ENCODE measurements at places on chromosomes 6 and 20.

GRCh38 chr20:50678169-50678898 is 13.0 kb downstream of the RIPOR3 start:
- no peak for DNase-seq

DNA sequence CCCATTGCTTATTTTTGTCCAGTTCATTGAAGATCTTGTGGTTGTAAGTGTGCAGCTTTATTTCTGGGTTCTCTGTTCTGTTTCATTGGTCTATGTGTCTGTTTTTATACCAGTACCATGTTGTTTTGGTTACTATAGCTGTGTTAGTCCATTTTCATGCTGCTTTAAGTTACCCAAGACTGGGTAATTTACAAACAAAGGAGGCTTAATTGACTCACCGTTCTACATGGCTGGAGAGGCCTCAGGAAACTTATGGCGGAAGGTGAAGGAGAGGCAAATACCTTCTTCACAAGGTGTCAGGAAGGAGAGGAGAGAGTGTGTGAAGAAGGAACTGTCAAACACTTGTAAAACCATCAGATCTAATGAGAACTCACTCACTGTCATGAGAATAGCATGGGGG is 29.9 kb upstream of the FERMT1 start:
- DNase-seq: no peak

- no peak for DNase-seq
These were observed 345.2 kb upstream of the RGS17 start for GRCh38 chr6:153476243-153476642.

GRCh38 chr20:34884260-34884659 is 7.8 kb downstream of the ACSS2 start:
- no peak for DNase-seq

DNA sequence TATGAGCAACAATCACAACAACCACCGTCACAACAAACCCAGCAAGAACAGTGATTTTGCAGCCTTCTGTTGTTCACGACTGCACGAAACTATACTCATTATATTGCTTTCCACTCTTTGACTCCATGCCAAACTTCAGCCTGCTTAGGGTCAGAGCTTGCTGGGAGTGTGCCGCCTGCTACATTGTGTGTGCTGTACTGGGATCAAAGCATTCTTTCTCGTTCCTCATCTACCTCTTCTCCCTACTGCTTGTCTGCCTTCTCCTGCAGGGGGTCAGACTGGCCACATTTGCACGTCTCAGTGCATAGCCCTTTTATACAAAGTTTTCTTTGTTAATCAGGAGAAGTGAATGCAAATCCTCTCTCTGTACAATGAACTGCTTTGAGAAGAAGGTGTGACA is 401.6 kb upstream of the CITED2 start:
- DNase-seq: no peak

GRCh38 chr6:53300656-53301551 is 47.8 kb downstream of the ELOVL5 start:
- DNase-seq: no peak

DNA sequence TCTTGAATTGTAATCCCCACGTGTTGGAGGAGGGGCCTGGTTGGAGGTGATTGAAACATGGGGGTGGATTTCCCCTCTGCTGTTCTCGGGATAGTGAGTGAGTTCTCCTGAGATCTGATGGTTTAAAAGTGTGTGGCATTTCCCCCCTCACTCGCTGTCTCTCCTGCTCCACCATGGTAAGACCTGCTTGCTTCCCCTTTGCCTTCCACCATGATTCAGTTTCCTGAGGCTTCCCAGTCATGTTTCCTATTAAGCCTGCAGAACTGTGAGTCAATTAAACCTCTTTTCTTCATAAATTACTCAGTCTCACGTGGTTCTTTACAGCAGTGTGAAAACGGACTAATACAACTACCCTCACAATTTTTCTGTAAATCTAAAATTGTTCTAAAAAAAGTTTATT is 26.8 kb upstream of the FAM184A start:
- no peak for DNase-seq

DNA sequence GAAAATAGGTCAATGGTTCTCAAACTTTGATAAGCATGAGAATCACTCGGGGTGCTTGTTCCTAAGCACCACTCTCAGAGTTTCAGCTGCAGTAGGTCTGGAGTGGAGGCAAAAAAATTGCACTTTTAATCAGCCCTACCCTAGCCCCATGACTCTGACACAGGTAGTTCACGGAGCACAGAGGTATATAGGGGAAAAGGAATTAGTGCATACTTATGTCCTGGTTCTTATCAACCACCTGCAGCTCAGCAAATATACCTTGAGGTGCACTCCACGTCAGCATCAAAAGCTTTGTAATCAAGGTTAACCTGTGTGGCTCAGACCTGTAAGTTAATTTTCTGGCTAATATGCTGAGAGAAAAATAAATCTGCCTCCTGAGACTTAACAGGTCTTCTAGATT is 138.8 kb upstream of the HMGN3 start:
- no peak for DNase-seq

DNA sequence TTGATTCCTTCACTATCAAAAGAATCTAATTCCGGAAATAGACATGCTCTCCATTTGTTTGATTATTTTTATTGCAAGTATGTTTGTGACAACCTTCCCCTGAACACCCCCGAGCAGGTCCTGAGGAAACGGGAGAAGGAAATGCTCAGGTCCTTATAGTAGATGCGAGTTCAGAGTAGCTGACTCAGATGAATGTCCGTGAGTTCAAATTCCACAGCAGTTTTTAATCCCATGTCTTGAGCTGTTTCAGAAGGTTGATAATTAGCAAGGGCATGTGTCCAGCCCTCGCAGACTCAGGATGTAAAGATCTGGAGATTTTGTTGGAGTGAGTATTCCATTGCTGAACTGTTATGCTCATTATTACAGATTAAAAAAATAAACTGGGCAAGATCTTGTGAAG is 169.3 kb downstream of the BCAS1 start:
- DNase-seq: no peak

DNA sequence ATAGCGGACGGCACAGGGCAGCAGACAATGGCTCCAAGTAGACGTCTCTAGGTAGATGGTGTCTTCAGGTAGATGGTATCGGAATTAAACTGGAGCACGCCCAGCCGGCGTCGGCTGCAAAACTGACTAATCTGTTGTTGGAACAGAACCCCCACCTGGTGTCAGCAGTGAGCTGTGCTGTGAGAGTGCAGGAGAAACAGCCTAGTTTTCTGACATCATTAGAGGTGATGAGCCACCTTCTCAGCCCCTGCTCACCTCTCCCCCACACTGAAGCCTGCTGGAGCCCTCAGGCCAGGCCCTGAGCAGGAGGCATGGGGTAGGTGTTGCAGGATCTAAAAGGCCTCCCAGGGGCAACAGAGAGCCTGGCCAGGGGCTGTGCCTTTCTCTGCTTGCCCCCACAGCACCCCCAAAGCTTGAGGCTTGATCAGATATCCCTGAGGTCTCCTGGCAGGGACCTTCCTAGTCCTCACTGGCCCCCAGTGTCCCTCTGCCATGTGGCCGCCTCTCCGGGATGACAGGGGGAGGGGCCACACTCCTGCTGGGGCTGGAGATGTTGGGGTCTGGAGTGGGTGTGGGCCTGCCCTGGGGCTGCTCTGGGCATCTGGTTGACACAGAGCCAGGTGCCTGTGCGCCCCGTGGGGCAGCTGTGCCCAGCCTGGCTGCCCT is 6.9 kb upstream of the HELZ2 start:
- no peak for DNase-seq

- no peak for DNase-seq
These were observed 1.4 kb upstream of the TRIM39 start for GRCh38 chr6:30325150-30325872.

- no peak for DNase-seq
These were observed 14.3 kb upstream of the SERINC3 start for GRCh38 chr20:44536175-44536574.

- DNase-seq: no peak
These were observed 685.4 kb downstream of the TENT5A start for GRCh38 chr6:81067057-81067456.

- DNase-seq: no peak
These were observed 1.7 kb downstream of the GABBR1 start for GRCh38 chr6:29631209-29631810.

- no peak for DNase-seq
These were observed 244.0 kb downstream of the FOXC1 start for GRCh38 chr6:1853761-1854160.

DNA sequence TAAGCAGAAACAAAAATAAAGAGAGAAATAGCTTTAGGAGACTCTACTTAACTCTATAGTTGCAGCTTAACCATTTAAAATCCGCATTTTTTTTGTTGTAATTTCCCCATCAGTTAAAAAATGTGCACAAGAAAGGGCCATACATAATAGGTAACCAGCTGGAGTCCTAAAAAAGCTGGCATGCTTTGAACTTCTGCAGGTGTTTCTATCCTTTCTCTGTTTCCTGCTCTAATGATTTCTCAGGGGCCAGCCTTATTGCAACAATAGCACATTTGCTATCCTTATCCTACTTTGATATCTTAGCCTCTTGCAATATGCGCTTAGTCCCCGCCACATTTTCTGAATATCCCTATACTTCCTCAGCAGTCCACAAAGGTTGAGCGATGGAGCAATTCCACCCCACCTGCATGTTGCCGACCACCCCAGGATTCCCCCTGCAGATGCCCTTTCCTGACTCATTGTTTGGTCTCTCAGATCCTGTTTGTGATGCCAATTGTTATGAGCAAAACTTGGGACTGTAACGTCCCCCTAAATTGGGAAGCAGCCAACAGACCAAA is 48.5 kb downstream of the TRIM27 start:
- no peak for DNase-seq

DNA sequence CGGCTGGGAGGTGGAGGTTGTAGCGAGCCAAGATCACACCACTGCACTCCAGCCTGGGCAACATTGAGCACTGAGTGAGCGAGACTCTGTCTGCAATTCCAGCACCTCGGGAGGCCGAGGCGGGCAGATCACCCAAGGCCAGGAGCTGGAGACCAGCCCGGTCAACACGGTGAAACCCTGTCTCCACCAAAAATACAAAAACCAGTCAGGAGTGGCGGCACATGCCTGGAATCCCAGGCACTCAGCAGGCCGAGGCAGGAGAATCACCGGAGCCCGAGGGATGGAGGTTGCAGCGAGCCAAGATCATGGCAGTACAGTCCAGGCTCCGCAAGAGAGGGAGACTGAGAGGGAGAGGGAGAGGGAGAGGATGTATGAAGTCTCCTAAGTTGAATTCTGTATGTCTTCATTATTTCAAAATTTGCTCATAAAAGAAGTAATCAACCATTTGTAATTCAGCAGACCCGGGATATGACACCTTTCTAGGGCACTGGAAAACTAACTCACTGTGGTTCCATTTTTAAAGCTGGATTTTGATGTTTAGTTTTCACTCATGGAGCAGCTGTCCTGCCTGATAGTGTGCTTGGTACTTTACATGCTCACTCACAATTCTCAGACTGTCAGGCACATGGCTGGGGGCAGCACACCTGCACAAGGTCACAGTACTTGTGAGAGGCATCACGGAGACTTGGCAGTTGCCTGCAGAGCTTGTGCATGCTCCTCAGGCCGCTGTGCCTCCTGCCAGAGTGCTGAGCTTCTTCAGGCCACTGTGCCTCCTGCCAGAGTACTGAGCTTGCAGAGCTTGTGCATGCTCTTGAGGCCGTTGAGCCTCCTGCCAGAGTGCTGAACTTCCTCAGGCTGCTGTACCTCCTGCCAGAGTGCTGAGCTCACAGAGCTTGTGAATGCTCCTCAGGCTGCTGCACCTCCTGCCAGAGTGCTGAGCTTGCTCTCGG is 106.2 kb downstream of the ERMARD start:
- no peak for DNase-seq

- DNase-seq: peak; percentile 15
These were observed 36.2 kb upstream of the BAG2 start for GRCh38 chr6:57135885-57136284.

DNA sequence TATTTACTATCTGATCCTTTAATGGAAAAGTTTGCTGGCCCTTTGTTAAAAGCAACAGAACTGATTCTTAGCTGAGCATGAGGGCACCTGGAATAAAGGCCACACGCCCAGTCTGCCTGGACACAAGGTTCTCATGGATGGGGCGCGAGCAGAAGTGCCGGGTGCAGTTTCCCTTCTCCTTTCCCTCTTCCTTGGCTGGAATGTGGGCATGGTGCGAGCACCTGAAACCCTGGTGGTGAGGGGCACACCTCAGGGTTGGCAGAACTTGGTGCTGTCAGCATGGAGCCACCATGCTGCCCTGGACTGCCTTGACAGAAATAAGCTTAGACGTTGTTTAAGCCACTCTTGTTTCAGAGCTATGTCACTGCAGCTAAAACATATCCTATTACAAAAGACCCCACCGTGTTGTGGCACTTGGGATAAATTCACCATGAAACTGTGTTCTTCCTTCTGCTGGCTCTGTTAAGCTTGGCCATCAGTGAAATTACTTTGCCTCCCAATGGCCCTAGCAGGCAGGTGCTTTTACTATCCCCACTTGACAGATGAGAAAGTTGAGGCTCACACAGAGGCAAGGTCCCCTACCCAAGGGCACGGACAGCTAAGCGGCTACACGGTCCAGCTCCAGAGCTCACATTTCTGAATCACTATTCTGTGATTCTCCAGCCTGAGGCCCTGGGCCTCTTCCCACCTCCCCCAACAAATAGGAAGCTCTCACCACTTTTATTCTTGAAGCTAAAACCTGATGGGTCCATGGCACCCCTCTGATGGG is 115.9 kb downstream of the PREX1 start:
- no peak for DNase-seq

GRCh38 chr6:3751077-3751729 is at the start of gene PXDC1:
TSS of gene PXDC1 (minus strand) at chr6:3751713. CDS start at chr6:3751531, 182 bp downstream.
- no peak for DNase-seq

DNA sequence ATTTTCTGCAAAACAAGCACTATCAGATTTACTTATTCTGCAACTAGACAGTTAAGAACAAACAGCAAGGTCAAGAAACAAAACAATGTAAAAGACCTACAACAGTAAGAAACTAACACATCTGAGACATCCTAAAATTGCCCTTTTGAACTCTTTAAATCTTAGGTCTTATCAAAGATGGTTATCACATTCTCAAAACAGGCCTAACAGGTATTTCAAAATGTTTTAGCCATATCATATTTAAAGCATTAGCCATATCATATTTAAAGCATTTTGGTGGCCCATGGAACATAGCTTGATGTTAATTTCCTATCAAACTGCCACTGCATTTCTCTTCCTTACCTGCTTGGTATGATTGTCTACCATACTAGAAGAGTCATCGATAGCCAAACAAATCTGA is 11.1 kb upstream of the LYRM2 start:
- no peak for DNase-seq

DNA sequence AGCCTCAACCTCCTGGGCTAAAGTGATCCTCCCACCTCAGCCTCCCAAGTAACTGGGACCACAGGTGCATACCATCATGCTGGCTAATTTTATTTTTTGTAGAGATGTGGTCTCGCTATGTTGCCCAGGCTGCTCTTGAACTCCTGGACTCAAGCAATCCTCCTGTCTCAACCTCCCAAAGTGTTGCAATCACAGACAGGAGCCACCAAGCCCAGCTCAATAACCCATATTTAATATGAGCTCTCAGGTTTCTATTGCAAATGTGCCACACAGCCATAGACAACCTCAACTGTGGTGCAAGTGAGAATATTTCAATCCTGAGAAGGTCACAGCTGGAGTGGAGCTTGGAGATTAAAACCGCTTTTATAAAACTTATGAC is 14.4 kb downstream of the JPH2 start:
- no peak for DNase-seq

GRCh38 chr20:33883164-33883563 is 72.0 kb downstream of the CHMP4B start:
- no peak for DNase-seq
